A549 treated with CORT108297 at 1 μM for 4 hours (cell line): ENCODE measurements at places on chromosomes 3 and 15. TPM values are rescaled to one million over a fixed set of nuclear protein-coding genes. Genes with fewer than 3 reads are reported as not detected.

The LRRN1 gene
- total RNA-seq: not detected in 5 replicates

The SPINK8 gene
- total RNA-seq: not detected in 5 replicates

The OXNAD1 gene
- 7.5 to 8.8 TPM (median 8.5 TPM) in 5 replicates for total RNA-seq

The UPK1B gene
- total RNA-seq: 10.1 to 14.7 TPM (median 12.9 TPM) in 5 replicates

The MBD4 gene
- 21.1 to 26.4 TPM (median 21.9 TPM) in 5 replicates for total RNA-seq

The GOLGA8J gene
- total RNA-seq: 0.06 to 0.07 TPM (median 0.06 TPM) in 3 of 5 replicates, not detected in the others

The KBTBD13 gene
- total RNA-seq: not detected in 5 replicates

The TMEM207 gene
- not detected in 5 replicates for total RNA-seq

The PARP9 gene
- total RNA-seq: 5.1 to 6.3 TPM (median 5.2 TPM) in 5 replicates

The TRIM59 gene
- total RNA-seq: 9.3 to 12.0 TPM (median 9.4 TPM) in 5 replicates

The DCLK3 gene
- 0.01 TPM in 1 of 5 replicates, not detected in the others for total RNA-seq
